ENCODE measurements at places on chromosomes 1 and 21.

DNA sequence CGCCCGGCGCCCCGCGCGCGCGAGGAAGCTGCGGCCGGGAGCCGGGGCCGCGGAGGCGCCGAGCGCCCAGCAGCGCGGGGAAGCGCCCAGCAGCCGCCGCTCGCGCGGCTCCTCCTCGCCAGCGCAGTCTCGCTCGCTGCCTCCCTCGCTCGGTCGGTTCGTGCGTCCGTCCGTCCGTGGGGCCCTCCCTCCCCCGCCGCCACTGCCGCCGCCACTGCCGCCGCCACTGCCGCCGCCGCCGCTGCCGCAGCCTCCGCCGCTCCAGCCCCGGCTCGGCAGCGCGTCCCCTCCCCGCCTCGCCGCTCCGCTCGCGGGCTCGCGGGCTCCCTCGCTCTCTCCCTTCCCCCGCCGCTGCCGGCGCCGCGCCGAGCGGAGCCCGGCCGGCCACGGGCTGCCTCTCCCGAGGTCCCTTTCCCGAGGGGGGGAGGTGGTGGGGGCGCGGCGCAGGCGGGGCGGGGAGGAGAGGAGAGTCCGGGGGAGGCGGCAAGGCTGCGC, at the start of gene KCND3:
Gene KCND3, minus strand, starts transcription at position 138 of the 495 bp plus-strand sequence.
- DNase-seq, result no peak

GRCh38 chr1:165635329-165635728, 4.3 kb downstream of the MGST3 start:
- DNase-seq, result no peak

GRCh38 chr1:32989160-32990050, 24.8 kb upstream of the RNF19B start:
- DNase-seq, result peak; percentile 22

DNA sequence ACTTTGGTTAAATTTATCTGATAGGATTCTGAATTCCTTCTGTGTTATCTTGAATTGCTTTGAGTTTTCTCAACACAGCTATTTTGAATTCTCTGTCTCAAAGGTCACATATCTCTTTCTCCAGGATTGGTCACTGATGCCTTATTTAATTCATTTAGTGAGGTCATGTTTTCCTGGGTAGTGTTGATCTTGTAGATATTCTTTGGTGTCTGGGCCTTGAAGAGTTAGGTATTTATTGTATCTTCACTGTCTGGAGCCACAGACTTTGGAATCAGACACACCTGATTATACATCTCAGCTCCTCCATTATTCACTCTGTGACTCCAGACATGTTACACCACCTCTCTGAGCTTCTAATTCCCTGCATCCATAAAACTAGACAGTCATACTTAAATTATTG, 34.2 kb upstream of the ETS2 start:
- no peak for DNase-seq

- DNase-seq, result no peak
These were observed 5.3 kb downstream of the PLXNA2 start for GRCh38 chr1:208238710-208239472.

Measured in activated CD4-positive, alpha-beta T cell treated with anti-CD3 and anti-CD28 coated beads for 4 hours (primary cell).